Astrocyte of the cerebellum (primary cell): ENCODE measurements at places on chromosomes 2 and 18.

- no peak for DNase-seq
Measured at GRCh38 chr2:99490623-99491461, 1.0 kb upstream of the REV1 start.

- no peak for DNase-seq
Measured at GRCh38 chr2:231138699-231139098, 13.9 kb upstream of the HTR2B start.

- no peak for DNase-seq
Measured at GRCh38 chr2:20649576-20649975, 1.3 kb downstream of the HS1BP3 start.

DNA sequence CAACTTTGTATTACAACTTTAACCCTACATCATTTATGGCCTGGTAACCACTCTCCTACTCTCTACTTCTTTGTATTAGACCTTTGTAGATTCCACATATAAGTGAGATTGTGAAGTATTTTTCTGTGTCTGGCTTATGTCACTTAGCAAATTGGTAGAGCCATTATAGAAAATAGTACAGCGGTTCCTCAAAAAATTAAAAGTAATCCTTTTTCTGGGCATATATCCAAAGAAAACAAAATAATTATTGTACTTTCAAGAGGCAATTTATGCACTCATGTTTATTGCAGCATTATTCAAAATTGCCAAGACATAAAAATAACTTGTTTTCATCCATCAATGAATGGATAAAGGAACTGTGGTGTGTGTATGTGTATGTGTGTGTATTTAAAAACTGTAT is 537.5 kb upstream of the FSIP2 start:
- DNase-seq: no peak

GRCh38 chr18:71242981-71243380 is 954.1 kb downstream of the SOCS6 start:
- no peak for DNase-seq

DNA sequence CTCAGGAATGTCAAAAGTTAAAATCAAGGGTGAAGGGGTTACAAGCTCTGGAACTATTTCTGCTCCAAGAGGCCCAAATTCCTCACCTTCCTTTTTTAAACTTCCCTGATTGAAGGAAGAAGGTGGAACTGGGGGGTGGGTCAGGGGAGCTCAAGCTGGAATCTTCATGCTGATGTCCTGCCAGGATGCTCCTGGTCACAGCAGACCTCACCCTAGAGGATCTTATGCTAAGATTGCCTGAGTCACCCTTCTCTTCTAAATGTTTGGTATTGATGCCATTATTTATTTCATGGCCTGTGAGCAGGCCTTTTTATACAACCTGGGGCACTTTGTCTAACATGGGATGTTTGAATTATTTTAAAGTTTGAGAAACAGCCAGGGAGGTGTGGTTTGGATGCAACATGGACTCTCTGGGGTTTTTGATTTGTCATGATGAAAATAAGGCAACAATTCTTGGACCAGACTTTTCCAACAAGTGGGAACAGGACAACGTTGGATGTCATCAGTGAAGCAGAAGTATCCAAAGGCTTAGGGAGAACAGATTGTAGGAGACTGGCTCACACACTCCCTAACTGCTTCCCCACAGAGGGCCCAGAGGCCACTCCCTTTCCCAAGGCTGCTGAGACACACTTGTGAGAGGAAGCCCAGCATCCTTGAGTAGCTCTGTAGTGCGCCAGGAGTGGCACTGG is 420.2 kb upstream of the MEX3C start:
- DNase-seq: no peak

DNA sequence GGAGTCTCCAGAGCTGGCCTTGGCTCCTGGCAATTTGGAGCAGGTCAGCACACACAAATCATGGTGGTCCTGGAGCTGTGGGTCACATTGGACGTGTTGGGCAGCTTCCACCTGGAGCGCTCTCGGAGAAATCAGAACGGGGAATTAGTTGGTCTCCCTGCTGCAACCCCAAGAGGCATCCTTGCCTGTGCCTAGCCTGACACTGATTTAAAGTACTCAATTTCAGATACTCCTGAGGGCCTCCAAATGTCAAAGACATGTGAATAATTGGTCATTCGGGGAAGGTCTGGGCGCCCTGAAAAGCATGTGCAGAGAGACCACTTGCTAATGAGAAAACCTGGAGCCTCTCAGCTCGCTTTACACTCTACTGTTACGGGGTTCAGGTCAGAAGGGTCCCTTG is 145.5 kb upstream of the AGAP1 start:
- DNase-seq: no peak

DNA sequence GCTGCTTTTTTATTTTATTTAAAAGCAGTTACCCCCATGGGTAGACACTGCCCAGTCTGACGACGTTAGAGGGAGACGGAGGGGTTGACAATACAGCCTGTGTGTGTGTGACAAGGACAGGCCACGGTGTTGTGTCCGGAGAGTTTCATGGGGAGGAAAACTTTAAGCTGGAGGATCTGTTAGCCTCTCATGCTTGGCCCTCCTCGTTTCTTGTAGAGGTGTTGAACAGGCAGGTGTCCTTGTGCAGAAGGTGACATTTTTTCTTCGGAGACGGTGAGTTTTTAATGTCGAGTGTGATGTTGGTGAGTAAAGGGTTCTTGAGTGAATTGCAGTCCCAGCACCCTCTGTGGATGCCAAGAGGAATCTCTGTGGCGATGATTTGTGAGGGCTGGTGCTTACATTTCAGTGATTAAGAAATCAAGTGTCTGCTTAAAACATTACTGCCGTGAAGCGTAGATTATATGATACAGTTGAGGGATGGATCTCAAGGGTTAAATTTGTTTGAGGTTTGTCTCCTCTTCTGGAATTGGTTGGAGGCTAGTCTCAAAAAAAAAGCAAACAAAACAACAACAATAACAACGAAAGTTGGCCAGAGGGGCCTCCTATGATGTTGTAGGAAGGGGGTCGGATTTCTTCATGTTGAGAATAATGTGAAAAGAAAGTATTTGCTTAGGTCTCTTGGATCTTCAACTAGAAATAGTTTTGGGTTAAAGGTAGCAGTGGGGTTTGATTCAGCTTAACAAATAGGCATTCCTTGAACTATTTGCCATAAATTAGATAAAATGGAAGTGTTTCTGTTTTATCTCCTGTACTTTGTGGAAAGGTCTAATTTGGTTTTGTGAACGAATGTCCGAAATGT is 1.6 kb downstream of the NCOA1 start:
- no peak for DNase-seq

DNA sequence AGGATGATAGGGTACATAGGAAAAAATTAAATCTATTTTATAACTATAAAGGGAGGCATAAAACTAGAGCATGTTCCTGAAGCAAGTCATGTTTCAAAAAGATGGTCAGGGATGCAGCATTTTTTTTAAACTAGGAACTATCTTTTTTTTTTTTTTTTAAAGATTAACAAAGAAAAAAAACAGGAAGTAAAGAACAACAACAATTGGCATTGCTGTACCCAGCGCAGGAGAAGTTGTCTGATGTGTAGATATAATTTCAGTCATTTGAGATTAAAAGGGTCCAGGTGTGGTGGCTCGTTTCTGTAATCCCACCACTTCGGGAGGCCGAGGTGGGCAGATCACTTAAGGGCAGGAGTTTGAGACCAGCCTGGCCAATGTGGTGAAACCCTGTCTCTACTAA is 41.5 kb downstream of the PMAIP1 start:
- DNase-seq: no peak

- peak; percentile 4 for DNase-seq
Measured at GRCh38 chr2:3780477-3781402, 77.4 kb downstream of the DCDC2C start.

- peak; percentile 63 for DNase-seq
Measured at GRCh38 chr2:75587954-75588587, 27.3 kb upstream of the EVA1A start.
